ENCODE measurements at places on chromosomes 12 and 14.

DNA sequence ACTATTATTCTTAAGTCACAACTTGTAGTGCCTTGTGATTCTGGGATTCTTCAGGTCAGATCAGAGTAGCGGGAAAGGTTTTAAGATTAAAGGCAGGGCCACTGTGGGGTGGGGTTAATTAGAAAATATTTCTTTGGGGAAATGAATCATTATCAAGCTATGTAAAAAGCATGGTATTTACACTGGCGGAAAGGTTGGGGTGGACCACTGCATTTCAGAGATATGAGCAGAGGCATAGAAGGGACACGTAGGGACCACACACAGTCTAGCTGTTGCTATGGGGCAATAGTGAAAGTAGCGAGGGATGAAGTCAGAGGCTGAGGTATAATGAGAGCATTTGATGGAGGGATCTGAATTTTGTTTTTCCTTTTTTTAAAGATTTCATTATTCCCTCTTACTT is 31.7 kb upstream of the KCNH3 start:
- H3K27ac ChIP-seq: no peak overlapping the region
- H3K36me3 ChIP-seq: no peaks in the 10 kb centered on the region

DNA sequence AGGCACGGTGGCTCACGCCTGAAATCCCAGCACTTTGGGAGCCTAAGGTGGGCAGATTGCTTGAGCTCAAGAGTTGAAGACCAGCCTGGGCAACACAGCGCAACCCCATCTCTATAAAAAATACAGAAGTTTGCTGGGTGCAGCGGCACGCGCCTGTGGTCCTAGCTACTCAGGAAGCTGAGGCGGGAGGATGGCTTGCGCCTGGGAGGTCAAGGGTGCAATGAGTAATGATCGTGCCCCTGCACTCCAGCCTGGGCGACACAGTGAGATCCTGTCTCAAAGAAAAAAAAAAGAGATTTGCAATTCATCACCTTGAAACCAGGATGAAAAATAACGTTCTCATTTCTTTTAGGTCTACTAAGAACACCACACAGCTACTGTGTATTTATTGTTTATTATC is 4.0 kb downstream of the STX2 start:
- H3K4me3 ChIP-seq: no peak overlapping the region
- no peaks in the 10 kb centered on the region for H3K36me3 ChIP-seq
- no peak overlapping the region for H3K27ac ChIP-seq
- no peaks in the 10 kb centered on the region for H3K27me3 ChIP-seq
- peaks cover 21% of the 10 kb centered on the region for H3K4me1 ChIP-seq

GRCh38 chr14:58607952-58608317 is 29.8 kb upstream of the DACT1 start:
- H3K27ac ChIP-seq: no peak overlapping the region
- no peaks in the 10 kb centered on the region for H3K4me1 ChIP-seq
- no peak for DNase-seq
- no peaks in the 10 kb centered on the region for H3K36me3 ChIP-seq
- no peaks in the 10 kb centered on the region for H3K27me3 ChIP-seq

GRCh38 chr12:42750356-42750755 is 160.8 kb upstream of the PRICKLE1 start:
- H3K27me3 ChIP-seq: no peaks in the 10 kb centered on the region
- no peak overlapping the region for H3K27ac ChIP-seq
- no peaks in the 10 kb centered on the region for H3K36me3 ChIP-seq
- no peaks in the 10 kb centered on the region for H3K4me1 ChIP-seq
- no peak overlapping the region for H3K4me3 ChIP-seq

- peaks cover 15% of the 10 kb centered on the region for H3K36me3 ChIP-seq
- H3K4me1 ChIP-seq: peaks cover 16% of the 10 kb centered on the region
- H3K27ac ChIP-seq: no peak overlapping the region
- H3K4me3 ChIP-seq: no peak overlapping the region
- DNase-seq: no peak
- H3K27me3 ChIP-seq: no peaks in the 10 kb centered on the region
Measured at GRCh38 chr12:52018433-52019112, 11.8 kb downstream of the TAMALIN start.

DNA sequence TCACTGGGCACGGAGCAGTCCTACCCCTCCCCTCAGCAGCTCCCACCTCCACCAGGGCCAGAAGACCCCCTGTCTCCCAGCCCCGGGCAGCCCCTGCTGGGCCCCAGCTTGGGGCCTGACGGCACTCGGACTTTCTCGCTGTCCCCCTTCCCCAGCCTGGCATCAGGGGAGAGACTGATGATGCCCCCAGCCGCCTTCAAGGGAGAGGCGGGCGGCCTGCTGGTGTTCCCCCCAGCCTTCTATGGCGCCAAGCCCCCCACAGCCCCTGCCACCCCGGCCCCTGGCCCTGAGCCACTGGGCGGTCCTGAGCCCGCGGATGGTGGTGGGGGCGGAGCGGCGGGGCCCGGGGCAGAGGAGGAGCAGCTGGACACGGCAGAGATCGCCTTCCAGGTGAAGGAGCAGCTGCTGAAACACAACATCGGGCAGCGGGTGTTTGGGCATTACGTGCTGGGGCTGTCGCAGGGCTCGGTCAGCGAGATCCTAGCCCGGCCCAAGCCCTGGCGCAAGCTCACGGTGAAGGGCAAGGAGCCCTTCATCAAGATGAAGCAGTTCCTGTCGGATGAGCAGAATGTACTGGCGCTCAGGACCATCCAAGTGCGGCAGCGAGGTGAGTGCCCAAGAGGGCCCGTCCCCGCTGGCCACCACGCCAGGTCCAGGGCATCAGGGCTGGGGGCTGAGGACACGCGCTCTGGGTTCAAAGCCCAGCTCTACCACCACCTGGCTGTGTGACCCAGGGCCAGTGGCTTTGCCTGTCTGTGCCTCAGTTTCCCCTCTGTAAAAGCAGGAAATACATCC is 58.6 kb downstream of the PHETA1 start:
- H3K27ac ChIP-seq: no peak overlapping the region
- H3K36me3 ChIP-seq: no peaks in the 10 kb centered on the region
- no peaks in the 10 kb centered on the region for H3K4me1 ChIP-seq
- no peak overlapping the region for H3K4me3 ChIP-seq
- H3K27me3 ChIP-seq: no peaks in the 10 kb centered on the region

- DNase-seq: no peak
- no peaks in the 10 kb centered on the region for H3K27me3 ChIP-seq
- no peaks in the 10 kb centered on the region for H3K36me3 ChIP-seq
- peak overlapping the region; percentile 13 for H3K27ac ChIP-seq
- H3K4me3 ChIP-seq: no peak overlapping the region
- peaks cover 12% of the 10 kb centered on the region for H3K4me1 ChIP-seq
Measured at GRCh38 chr14:22400655-22401259, 188.3 kb downstream of the DAD1 start.

DNA sequence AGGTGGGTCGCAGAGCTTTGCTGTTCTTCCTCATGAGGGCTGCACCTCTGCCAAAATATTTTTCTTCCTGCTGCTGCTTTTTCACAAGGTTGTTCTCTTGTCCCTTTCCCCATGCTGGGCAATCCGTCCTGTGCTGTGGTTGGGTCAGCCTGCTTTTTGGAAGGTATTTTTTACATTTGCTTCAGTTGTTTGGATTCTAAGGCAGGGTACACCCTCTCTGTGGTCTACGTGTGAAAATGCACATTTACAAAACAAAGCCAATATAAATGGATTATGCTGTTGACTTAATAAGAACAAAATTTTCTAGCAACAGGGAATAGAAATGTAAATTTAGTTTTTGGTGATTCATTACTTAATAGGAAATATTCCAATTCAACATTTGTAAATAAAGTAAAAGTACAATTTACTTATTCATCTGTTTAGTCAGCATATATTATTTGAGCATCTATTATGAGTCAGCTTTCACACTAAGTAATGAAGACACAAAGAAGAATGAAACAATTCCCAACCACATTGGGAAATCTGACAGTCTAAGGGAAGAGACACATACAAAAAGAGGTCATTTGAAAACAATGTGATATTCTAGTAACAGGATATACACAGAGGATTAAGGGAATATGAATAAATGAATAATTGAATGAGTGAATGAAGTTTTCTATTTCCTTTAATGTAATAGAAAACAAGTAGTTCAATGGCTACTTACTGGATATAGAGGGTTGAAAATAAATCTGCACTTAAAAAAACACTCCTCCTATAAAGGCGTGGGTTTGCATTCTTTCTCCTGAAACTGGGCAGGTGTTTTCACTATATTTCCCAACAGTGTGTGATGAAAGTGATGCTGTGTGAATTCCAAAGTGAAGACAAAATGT is 94.6 kb upstream of the PRICKLE1 start:
- H3K36me3 ChIP-seq: no peaks in the 10 kb centered on the region
- H3K4me1 ChIP-seq: no peaks in the 10 kb centered on the region
- DNase-seq: no peak
- H3K4me3 ChIP-seq: no peak overlapping the region
- H3K27ac ChIP-seq: no peak overlapping the region
- H3K27me3 ChIP-seq: no peaks in the 10 kb centered on the region

DNA sequence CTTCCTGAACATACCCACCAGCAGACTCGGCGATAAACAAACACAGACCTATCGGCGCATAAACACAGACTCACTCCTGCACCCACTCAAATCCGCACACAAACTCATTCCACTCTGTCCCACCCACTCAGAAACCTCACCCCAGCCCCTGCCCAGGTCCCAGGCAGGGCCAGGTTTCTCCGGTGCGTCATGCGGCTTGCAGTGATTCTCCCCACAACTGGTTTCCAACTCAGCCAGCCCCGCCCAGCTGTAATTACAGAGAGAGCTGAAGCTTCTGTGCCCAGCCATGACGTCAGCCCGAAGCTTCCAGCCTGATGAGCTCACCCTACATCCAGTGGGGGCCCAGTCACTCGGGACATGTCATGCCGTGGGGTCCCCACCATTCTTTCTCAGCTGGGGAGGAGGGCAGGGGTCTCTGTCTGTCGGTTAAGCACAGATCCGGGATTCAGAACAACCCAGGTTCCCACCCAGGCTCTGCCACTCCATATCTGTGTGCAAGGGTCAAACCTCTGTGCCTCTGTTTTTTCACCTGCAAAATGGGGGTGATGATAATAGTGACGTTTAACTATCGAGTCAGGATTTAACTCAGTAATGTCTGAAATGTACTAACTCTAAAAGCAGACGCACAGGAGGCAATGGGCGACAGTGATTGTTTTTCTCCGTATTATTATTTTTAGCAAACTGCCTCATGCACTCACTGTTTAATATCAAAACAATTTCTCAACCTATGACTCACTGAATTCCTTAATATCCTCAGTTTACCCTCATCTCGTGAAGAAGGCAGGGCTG is 2.3 kb upstream of the HSPB8 start:
- H3K27me3 ChIP-seq: no peaks in the 10 kb centered on the region
- peak overlapping the region; percentile 95 for H3K27ac ChIP-seq
- H3K4me3 ChIP-seq: peak overlapping the region; percentile 51
- DNase-seq: peak; percentile 95

GRCh38 chr14:39474416-39474911 is 42.2 kb upstream of the FBXO33 start:
- no peak for DNase-seq

DNA sequence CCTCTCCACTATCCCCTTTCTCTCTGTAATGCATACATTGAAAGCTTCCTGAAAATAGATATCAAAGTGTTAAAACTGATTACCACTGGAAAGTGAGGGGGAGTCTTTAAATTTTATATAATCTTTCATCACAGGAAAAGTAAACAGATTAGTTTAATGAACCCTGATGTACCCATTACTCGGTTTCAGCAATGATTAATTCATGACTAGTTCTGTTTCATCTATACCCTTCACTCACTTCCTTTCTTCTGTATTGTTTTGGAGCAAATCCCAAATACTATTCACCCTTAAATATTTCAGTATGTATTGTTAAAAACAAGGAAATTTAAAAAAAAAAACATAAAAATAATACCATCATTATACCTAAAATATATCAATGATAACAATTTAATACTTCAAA is 67.3 kb upstream of the TMCC3 start:
- no peaks in the 10 kb centered on the region for H3K27me3 ChIP-seq
- H3K36me3 ChIP-seq: no peaks in the 10 kb centered on the region
- DNase-seq: no peak
- no peak overlapping the region for H3K27ac ChIP-seq
- H3K4me1 ChIP-seq: peaks cover 7% of the 10 kb centered on the region

DNA sequence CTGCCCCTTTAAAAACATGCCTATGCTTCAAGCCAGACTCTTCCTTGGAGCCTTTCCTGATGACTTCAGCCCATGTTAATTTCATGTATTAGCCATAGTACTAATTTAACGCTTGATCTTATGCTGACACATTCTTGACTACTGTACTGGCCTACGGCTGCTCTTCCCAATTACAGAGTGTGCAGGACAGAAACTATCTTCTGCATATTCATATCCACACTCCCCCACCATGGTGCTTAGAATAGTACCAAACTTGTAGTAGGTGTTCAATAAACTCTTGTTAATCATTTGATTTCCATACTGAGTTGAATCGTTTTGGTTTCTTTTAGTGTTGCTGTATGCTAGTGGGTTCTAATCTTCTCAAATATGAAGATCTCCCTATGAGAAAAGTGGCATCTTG is 21.8 kb upstream of the DGLUCY start:
- no peaks in the 10 kb centered on the region for H3K27me3 ChIP-seq
- H3K36me3 ChIP-seq: no peaks in the 10 kb centered on the region
- H3K27ac ChIP-seq: no peak overlapping the region

DNA sequence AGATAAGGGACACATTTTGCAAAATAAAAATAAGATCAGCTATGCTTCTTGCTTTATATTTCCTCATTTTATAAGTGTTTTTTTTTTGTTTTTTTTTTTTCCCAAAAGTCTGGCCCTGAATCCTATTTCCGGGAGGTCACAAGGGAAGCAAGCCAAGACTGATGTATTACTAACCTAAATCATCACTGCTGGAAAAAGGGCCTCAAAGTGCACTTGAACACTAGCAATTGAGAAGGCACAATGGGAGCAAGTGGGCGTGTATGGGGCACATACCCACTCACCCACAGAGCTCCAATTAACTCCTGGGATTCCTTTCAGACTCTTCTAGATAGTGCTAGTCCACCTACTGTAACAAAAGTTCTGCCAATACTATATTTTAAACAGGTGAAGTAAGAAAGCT is 58.8 kb downstream of the STON2 start:
- H3K4me1 ChIP-seq: no peaks in the 10 kb centered on the region
- H3K4me3 ChIP-seq: no peak overlapping the region
- DNase-seq: no peak
- no peak overlapping the region for H3K27ac ChIP-seq

DNA sequence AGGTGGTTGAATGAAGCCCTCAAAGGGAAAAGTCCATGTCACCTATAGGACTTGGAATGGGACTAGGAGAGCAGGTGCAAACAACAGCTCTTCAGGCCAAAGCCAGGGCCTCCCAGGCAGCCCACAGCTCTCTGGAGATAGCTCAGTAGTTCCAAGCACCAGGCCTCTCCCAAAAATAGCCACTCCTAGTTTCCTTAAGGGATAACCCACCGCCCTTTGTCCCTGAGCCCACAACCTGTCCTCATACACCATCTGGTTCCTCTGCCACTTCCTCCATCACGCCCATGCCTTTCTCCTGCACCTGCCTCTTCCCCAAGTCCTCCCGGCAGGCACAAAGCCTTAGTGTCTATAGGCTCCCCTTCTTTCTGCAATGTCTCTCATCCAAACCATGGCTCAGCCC is 2.1 kb downstream of the RAB15 start:
- no peak overlapping the region for H3K27ac ChIP-seq
- no peaks in the 10 kb centered on the region for H3K36me3 ChIP-seq
- H3K4me1 ChIP-seq: peaks cover 17% of the 10 kb centered on the region
- no peak for DNase-seq
- no peak overlapping the region for H3K4me3 ChIP-seq

Measured in vagina (tissue), 2 donors.